ENCODE measurements at places on chromosomes 7 and 10.

DNA sequence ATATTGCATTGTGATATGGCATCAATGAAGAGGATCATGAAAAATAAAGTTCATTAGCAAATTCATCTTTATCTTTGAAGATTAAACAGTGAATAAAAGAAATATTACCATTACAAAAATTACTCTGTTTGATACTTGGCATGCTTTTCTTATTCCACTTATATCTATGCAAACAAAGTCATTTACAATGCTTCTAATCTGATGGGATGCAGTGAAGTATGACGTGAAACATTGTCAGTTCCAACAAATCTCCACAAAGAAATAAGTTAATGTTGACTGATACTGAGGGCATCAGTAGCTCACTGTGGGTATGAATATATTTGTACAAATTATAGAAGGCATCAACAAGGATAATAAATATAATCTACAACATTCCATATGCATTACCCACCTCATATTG, 672.8 kb upstream of the POT1 start:
- DNase-seq, result no peak

GRCh38 chr10:8998751-8999150, 944.3 kb downstream of the GATA3 start:
- no peak for DNase-seq

GRCh38 chr10:112141292-112141691, 42.3 kb downstream of the GPAM start:
- DNase-seq, result no peak

GRCh38 chr7:132996581-132997242, 85.2 kb downstream of the CHCHD3 start:
- no peak for DNase-seq

DNA sequence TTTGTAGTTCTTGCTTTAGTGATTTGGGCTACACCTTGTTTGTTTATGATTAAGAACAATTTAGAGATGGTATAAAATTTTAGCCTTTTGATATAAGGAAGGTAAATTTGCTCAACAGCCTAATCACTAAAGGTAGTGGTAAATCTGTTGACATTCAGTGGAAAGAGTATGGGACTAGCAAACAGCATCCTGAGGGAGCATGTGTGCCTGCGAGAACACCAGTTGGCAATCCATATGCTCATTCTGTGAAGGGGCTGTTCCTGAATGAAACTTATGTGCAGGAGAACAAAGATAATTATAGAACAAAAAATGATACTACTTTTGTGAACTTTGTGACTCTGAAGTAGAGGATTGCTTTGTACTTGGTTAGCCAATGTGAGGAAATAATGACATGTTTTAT, 44.0 kb downstream of the CAPZA2 start:
- no peak for DNase-seq

- no peak for DNase-seq
Measured at GRCh38 chr7:36474283-36475010, 84.8 kb downstream of the ANLN start.

GRCh38 chr7:107592361-107593024, 12.4 kb downstream of the BCAP29 start:
- DNase-seq, result peak; percentile 40

DNA sequence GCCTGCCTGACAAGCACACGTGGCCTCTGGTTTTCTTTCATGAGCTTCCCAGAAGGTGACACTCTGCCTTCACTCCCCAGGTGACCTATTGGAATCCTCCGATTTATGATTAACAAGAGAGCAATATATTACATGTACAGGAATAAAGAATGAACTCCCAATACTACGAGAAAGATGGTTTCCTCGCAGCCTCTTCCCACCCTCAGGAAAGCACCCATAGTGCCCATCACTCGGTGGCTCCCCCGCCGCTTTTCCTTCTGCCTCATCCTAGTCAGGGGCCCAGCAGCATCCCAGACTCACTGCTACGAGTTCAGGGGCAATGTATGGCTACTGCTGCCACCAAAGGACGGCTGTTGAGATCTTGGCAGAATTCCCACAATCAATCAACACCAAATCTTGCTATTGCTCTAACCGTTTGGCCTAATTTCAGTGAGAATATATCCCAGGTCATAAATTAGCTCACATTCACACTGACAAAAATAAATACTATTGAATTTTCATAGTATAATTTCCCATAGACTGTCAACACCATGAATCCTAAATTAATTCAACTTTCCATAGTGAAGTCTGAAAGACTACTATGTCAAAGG, 196.3 kb downstream of the TNS3 start:
- DNase-seq, result no peak

GRCh38 chr10:14995964-14996565, 36.9 kb downstream of the MEIG1 start:
- no peak for DNase-seq

DNA sequence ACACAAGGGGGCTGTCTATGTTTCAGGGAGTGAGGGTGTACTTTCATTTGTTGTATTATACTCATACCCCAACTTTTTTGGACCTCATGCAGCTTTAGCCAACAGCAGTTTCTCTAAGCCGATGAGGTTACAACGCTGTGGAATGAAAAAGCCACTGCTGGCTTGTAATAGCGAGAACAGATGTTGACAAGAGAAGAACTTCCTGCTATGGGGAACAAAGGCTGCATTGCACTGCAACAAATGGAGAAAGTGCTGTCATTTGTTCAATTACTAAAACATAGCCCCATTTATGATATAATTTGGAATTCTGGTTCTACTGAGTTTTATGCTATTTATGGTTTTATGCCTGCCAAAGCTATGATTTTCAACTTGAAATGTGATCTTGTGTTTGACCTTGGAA, 104.2 kb upstream of the TMEM72 start:
- DNase-seq, result no peak

DNA sequence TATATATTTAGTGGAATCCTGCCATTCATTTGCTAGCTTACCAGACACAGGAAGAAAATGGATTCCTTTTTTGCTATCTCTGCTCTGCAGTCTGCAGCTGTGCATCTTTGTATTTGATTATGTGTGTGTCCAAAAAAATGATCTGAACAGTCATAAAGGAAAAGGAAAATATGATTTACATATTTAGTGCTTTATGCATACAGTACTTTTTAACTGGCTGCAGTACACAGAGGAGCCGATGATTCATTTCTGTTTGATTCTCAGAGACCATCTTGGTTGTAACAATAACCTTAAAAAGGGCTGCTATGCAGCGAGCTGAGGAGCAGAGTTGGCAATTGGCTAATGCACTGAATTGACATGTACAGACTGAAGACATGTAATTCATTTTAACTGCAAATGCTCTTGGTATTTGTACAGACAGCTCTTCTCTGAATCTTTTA, 151.3 kb upstream of the FZD1 start:
- no peak for DNase-seq

GRCh38 chr7:19783541-19783940, 10.1 kb upstream of the TMEM196 start:
- DNase-seq, result no peak

- DNase-seq, result no peak
Measured at GRCh38 chr10:69389827-69390490, 26.8 kb downstream of the TACR2 start.

GRCh38 chr7:50667338-50667737, 102.1 kb upstream of the DDC start:
- no peak for DNase-seq

DNA sequence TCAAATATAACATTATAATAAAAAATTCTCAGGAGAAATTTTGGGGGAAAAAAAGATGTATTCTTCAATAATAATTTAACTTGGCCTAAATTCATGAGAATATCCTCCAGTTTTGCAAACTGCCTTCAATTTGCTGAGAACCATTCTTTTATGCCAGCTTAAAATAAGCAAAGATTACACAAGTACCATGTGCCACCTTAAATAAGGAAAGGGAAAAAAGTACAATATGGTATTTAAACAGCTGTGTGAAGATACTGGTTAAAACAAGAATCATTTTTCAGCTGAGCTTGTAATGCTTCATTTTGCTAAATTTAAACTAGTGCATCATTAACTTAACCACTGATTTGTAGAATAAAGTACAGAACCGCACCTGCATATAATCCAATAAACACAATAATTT, 217.8 kb downstream of the LRRN3 start:
- no peak for DNase-seq

- DNase-seq, result no peak
Measured at GRCh38 chr7:102119213-102119651, 167.4 kb upstream of the SH2B2 start.

DNA sequence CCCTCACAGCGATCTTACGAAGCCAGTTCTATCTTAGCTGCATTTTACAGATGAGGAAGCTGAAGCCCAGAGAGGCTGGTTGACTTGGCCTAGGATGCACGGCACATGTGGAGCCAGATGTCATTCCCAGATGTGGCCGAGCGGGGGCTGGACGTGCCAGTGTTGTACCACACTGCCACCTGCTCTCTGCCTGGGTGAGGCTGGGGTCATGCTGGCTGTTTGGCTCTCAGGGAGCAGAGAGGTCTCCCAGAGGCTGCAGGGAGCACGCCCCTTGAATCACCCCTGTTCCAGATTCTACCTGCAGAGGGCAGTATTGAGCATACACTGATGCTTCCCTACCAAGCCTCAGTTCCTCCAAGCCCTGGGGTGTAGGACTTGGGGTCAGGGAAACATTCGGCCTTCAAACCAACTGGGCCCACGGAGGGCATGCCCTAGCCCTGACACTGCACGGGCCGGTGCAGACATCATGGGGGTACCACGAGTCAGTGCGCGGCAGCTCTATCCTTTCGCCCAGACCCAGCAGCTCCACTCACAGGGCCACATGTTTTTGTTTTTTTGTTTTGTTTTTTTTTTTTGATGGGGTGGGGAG, 3.8 kb upstream of the GTF2IRD1 start:
- DNase-seq, result no peak

DNA sequence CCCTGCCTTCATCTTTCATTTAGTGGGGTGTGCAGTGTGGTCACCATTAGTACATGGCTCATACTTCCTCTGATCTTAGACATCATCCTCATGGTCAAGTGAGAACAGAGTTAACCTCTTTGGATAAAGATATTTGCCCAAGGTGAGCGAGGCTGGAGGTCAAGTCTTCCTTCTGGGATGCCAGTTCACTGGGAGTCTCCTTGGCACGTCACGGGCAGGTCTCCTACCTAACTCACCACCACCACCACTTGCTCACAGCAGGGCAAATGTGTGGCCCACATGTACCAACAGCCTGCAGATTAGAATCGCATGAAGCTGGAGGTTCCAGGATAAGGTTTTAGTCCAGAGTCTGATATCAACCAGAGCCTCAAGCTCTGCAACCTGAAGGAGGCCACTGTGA, 164.6 kb downstream of the USP6NL start:
- DNase-seq, result no peak

DNA sequence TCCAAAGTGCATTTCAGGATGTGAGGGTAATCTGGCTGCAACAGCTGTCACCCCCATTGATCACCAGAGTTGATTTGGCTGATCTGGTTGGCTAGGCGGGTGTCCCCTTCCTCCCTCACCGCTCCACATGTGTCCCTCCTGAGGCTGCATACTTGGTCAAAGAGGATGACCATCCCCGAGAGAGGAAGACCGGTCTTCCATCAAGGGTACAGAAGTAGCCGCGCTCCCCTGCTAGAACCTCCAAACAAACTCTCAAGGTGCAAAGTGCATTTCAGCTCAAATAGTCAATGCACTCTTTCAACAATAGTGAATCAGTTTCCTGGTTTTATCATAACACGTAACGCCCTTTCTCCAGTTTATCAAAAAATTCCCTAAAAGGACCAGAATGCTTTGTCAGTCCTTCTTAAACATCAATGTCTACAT, 44.6 kb downstream of the CARD11 start:
- no peak for DNase-seq

- DNase-seq, result peak; percentile 27
Measured at GRCh38 chr7:35519971-35520809, 174.7 kb downstream of the HERPUD2 start.

DNA sequence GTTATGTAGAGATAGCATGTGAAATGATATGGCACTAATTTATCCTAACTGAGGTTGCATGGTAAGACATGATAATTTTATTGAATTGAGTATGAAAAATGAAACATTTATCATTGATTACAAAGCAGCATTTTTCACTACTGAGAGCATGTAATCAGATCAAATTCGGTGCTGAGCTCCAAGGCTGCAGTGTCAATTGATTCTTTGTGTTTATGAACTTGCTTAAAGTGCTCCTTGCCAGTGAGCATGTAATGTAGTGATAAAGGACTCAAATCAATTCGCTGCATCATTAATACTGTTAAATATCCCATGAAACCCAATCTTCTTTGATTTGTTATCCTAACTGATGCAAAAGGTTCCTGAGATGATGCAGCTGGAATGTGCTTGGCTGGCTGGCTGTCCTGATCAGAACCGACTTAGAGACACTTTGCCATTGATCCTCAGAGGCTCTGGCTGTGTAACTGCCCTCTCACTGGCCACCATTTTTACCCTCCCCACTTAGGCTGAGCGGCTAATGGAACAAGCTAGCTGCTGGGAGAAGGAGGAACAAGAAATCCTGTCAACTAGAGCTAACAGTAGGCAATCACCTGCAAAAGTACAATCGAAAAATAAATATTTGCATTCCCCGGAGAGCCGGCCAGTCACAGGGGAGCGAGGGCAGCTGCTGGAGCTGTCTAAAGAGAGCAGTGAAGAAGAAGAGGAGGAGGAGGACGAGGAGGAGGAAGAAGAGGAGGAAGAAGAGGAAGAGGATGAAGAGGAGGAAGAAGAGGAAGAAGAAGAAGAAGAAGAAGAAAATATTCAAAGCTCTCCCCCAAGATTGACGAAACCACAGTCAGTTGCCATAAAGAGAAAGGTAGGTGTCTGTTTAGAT, 89.8 kb upstream of the SAMD8 start:
- DNase-seq, result no peak

DNA sequence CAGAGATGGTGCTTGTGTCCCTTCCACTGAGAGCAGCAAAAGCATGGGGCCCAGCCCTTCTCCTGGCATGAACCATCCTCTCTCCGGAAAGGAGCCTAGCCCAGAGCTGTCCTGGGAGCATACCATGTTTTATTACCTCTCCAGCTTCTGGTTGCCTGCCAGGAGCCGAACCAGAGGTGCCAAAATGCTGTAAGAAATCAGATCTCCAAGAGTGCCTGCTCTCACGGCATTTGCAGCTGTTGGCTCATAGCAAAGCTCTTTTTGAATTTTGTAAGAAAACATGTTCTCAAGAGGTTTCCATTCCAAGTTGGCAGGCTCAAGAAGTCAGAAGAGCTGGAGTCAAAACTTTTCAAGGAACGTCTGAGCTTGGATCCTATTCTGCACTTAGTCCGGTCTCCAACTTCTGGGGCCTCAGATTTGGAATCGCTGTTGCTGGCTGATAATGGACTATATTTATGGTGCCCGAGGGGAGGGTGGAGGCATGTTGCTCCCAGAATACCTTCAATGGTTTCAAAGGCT, 211.7 kb upstream of the MKI67 start:
- DNase-seq, result no peak

Measured in NCI-H446 treated with DMSO at 0.1 percent for 48 hours (cell line).